B cell (primary cell): ENCODE measurements at places on chromosomes 12 and 14. TPM values are rescaled to one million over a fixed set of nuclear protein-coding genes. Genes with fewer than 3 reads are reported as not detected.

The SLC35F4 gene
- not detected in 2 replicates for total RNA-seq

The TPH2 gene
- not detected in 2 replicates for total RNA-seq

The LTBR gene
- 1.2 TPM in 1 of 2 replicates, not detected in the other for total RNA-seq

The ANKS1B gene
- not detected in 2 replicates for total RNA-seq

The SPTB gene
- 0.12 TPM in 2 replicates for total RNA-seq

The PTCSC3 gene
- not detected in 2 replicates for total RNA-seq

The ABCD2 gene
- 1.5 and 1.8 TPM in 2 replicates for total RNA-seq

The MUCL1 gene
- not detected in 2 replicates for total RNA-seq

The ERC1 gene
- 77.6 and 90.0 TPM in 2 replicates for total RNA-seq

The IGFBP6 gene
- not detected in 2 replicates for total RNA-seq

The FSCB gene
- not detected in 2 replicates for total RNA-seq

The OR6C2 gene
- not detected in 2 replicates for total RNA-seq
